ENCODE measurements at places on chromosomes 2 and 18. TPM values are rescaled to one million over a fixed set of nuclear protein-coding genes. Genes with fewer than 3 reads are reported as not detected.
A peak's percentile ranks its signal among the peaks of the same experiment; 100 is the strongest.

GRCh38 chr18:55413474-55413873, 174.5 kb downstream of the TCF4 start:
- no peak for DNase-seq

GRCh38 chr18:36960038-36960437, 131.1 kb downstream of the KIAA1328 start:
- no peak for DNase-seq

GRCh38 chr2:83342860-83343329, 1116.2 kb downstream of the SUCLG1 start:
- DNase-seq, result no peak

DNA sequence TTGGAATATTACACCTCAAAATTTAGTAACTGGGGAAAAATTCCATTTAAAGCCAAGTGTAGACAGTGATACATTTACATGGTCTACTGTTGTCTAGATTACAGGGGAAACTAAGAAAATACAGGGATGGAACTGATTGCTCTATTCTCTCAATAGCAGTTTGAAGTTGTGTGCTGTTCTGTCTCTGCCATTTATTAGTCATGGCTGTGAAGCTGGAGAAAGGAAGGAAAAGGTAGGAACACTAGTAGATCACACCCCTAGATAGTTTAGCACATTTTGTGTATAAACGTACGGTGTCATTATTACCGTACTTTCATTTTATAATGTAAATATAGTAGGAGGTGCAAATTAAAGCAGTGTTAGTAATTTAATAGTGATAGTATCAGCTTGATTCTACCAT, 170.5 kb downstream of the PHLPP1 start:
- DNase-seq, result no peak

DNA sequence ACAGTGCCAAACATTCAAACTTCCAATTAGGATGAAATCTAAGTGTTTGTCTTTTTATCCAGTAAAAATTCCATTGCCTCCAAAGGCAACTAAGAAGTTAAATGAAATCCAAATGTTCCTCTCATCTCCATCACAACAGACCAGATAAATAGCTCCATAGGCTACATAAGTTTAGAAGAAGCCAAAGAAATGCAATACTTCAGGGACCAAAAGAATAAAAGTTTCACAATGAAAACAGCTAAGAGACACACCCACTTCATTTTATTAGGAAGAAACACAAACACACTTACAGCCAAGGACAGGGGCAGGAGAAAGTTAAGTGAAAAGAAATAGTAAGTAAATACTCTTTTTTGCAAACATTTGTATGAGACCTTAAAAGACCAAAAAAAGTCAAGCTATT, 88.5 kb upstream of the CCDC150 start:
- no peak for DNase-seq

DNA sequence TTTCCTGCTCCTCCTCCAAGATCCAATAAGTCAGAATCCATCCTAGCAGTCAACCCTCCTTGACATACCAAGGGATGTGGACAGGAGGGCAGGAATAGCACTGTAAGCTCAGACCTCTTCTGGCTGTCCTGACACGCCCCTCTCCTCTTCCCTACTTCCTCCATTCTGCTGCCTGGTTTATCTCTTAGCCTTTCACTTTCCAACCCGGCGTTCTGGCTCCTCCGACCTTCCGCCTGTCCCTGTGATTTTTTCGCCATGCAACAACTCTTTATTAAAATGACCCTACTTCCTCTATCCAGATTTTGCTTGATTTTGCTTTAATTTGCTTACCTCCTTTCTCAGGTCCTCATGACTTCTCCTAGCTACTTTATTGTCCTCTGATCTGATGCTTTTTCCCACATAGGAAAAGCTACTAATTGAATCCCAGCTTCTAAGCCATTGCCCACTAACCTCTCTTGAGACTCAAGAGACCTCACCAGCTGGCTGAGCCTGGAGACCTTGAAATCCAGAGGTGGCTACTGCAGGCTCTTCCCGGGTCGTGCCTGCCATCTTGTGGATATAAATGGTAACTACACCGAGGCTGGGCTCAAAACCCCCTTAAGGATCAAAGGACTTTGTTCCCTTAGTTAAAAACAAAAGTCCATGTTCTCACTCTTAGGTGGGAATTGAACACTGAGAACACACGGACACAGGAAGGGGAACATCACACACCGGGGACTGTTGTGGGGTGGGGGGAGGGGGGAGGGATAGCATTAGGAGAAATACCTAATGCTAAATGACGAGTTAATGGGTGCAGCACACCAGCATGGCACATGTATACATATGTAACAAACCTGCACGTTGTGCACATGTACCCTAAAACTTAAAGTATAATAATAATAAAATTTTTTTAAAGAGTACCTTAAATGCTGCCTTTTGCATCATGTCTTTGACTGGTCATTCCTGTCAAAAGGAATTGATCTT, 139.4 kb downstream of the AKAIN1 start:
- peak; percentile 33 for DNase-seq

DNA sequence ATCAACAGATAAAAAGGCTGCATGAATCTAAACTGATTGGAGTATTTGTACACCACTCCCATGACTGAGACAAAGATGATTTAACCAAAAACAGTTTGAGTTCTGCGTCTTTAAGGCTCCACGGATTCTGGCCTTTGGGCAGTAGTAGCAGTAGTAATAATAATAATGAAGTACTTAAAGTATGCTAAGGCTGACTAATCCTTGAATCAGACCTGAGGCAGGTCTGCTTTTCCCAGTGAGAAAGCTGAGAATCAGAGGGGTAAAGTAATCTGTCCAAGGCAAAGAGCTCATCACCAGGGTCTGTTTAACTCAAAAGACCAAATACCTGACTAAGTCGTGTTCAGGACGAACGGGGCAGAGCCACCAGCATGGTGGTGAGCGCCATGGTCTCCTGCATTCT, 61.4 kb downstream of the ID2 start:
- no peak for DNase-seq

The ABCB11 gene
- 1.1 TPM for total RNA-seq

Measured in colonic mucosa (tissue), 4 donors.